Common myeloid progenitor, CD34-positive (primary cell): ENCODE measurements at places on chromosomes 5 and 9.

DNA sequence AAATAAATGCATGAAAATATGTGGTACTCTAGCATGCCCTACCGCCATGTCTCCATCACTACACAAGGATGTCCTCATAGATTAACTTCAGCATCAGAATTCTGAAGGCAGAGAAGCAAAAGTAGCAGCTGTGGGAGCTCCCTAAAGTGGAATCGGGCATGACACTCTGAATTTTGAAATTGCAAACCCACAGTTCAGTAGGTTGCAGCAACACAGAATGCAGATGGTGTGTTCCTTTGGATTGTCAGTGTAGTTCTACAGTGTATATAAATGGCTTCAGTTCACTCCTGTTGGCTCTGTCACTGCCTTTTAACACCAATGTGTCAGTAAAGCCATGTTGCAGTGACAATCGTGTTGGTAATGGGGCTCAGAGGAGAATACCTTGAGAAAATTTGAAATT, 973.6 kb upstream of the WWC1 start:
- no peak for DNase-seq

DNA sequence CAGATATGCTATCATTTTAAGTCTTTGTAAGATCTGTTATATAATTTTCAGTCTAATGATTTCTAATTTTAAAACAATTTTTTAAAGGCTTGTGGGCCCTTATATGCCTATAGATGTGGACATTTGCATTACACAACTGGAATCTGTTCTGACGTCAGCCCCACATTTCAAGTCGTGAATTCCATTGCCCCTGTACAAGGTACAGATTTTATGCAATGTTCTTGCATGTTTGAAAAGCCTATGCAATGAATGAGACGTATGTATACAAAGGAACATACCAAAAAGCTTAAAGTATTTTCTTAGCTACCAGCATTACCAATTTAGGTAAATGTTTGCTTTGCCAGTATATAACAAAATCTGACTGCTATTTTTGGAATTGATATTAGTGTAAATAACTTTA, 77.2 kb downstream of the ITGA1 start:
- no peak for DNase-seq

- DNase-seq: no peak
These were observed 53.9 kb upstream of the C9orf72 start for GRCh38 chr9:27627188-27627564.

- peak; percentile 96 for DNase-seq
These were observed 1.0 kb upstream of the NTMT1 start for GRCh38 chr9:129624947-129625346.

GRCh38 chr9:91496351-91496750, 72.7 kb upstream of the NFIL3 start:
- no peak for DNase-seq

- DNase-seq: no peak
These were observed 7.4 kb upstream of the GRK6 start for GRCh38 chr5:177419046-177419445.

DNA sequence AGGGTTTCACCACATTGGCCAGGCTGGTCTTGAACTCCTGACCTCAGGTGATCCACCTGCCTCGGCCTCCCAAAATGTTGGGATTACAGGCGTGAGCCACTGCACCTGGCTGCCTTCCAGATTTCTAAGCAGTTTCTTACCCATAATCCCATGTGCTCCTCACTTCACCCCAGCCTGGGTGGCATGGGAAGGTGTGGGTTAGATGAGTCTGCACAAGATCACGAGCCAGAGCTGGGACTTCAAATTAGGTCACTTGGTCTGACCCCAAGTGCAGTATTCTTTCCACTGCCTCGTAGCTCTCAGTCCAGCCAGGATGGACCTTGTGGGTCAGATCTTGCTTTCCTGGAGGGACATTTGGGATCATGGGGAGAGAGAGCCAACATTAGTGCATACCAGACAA, 37.5 kb upstream of the STRBP start:
- no peak for DNase-seq

DNA sequence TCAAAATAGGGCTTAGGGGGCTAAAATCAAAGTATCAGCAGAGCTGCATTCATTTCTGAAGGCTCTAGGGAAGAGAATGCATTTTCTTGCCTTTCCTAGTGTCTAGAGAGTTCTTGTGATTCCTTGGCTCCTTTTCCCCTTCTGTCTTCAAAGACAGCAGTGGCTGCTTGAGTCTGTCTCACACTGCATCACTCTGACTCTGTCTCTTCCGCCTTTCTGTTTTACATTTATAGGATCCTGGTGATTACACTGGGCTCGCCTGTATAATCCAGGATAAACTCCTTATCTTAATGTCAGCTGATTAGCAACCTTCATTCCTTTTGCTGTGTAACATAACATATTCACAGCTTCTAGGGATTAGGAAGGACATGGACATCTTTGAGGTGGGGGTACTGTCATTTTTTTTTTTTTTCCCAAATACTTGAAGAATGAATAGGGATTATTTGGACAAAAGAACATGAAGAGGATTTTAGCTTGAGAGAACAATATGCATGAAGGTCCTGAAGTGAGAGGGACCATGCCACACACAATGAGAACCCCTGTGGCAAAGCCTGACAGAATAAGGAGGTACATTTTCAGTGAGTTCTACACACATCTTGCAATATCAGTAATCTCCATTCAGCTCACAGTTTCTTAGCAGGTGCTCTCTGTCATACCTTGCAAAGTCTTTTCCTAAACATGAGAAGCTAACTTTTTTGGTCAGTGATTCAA, 267.6 kb downstream of the FAM170A start:
- no peak for DNase-seq

DNA sequence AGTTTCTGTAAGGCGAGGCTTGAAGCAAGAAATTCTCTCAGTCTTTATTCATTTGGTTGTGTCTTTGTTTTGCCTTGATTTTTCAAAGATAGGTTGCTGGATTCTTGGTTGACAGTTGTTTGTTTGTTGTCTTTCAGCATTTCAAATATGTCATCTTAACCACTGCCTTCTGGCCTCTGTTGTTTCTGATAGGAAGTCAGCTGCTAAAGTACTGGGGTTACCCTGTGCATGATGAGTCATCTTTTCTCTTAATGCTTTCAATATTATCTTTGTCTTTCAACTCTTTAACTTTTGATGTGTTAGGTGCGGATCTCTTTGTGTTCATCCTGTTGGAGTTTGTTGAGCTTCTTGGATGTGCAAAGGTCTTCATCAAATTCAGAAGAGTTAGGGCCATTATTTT, 1571.3 kb downstream of the MAT2B start:
- peak; percentile 10 for DNase-seq

DNA sequence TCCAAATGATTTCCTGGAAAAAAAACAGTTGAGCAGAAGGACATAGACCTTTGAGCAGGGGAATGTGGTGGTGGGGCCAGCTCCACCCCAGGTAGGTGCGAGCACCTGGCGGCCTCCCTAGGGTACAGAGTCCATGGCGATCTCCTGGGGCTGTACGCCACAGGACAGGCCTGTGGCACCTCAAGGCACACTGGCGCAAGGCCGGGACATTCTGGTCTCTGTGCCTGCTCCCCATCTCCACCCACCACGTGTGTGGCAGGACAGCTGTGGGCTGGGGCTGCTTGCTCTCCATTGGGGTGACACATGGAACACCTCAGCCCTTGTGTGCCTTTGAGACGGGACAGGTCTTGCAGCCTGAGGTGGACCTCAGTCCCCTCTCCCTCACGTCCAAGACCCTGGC, 25.2 kb downstream of the WNK2 start:
- DNase-seq: no peak

DNA sequence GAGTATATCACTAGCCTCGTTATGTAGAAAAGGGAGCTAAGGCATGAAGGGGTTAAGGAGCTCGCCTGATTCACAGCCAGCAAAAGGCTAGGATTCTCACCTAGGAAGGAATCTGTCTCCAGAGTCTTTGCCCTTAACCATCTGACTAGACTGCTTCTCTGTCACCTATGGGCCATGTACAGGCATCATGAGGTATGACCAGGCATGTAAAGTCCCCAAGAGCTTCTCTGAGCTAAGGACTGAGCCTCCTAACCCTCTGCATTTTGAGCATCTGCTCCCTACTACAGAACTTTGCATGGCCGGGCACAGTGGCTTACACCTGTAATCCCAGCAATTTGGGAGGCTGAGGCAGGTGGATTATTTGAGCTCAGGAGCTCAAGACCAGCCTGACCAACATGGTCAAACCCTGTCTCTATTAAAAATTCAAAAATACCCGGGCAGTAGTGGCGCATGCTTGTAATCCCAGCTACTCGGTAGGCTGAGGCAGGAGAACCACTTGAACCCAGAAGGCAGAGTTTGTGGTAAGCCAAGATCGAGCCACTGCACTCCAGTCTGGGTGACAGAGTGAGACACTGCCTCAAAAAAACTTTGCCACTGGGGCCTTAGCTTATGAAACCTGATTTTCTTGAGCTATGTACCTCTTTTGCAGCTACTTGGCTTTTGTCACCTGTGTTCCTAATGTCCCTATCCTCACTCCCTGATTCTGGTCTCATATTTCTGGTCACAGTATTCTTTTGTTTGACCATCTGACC, 33.2 kb upstream of the IL7R start:
- no peak for DNase-seq

DNA sequence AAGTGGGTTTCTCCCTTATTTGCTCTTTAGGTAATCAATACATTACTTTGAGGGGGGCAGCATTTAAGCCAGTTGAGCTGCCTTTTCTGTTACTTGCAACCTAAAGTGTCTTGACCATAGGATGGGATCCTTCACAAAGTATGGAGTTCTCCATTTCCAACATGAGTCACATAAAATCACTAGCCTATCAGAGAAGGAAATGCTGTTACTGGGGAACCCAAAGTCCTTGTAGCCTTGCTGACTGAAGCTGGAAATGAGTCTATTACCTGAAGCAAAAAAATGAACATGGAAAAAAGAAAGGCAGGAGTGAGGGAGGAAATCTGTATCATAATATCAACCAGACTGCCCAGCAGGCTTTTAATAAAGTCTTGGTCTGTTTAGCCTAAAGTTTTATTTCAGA, 42.8 kb upstream of the SLIT3 start:
- DNase-seq: no peak

GRCh38 chr5:140413230-140413629, 11.6 kb downstream of the ANKHD1 start:
- no peak for DNase-seq

- peak; percentile 34 for DNase-seq
These were observed 103.1 kb downstream of the PAM start for GRCh38 chr5:102858221-102858620.

- DNase-seq: no peak
These were observed 95.5 kb downstream of the LMX1B start for GRCh38 chr9:126709241-126709640.

DNA sequence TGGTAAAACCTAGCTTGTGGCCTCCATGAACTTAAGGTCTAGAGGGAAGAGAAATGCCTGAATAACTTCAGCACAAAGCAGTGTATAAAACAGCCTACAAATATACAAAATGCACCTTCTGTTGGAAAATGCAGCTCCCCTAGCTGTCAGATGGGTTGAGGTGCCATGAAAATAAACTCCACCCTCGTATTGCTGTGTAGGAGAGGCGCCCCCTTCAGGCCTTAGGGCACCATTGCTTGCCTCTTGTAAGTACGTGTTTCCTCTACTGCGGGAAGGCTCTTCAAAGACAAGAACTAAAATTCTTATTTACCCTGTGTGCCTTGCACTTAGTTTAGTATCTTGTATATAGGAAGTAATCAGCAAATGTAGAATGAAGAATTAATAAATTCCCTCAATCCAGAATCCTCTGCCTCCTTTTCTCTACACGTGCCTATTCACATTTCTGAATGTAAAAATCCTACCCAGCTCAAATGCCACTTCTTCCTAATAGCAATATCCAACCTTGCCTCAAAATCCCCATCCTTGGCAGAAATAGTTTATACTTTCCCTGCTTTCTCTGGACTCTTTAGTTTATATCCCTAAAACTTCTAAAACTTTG, 393.7 kb upstream of the PDE4D start:
- peak; percentile 83 for DNase-seq

DNA sequence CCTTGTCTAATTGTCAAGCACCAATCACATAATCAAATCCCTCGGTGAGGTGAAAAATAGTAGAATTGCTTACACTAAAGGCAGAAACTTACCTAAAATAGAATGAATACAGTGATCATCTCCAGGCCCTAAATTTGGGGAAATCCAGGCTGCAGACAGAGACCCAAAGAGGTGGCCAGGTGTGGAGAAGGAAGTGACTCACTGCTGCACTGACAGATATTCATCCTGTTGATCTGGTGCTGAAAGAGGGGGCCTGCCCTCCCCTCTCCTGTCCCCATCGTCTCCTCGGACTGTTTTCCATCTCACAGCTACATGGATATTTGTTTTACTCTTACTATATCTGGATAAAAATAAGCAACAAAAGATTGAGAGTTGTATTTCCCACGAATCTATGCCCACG, 15.9 kb downstream of the OR2Y1 start:
- no peak for DNase-seq

DNA sequence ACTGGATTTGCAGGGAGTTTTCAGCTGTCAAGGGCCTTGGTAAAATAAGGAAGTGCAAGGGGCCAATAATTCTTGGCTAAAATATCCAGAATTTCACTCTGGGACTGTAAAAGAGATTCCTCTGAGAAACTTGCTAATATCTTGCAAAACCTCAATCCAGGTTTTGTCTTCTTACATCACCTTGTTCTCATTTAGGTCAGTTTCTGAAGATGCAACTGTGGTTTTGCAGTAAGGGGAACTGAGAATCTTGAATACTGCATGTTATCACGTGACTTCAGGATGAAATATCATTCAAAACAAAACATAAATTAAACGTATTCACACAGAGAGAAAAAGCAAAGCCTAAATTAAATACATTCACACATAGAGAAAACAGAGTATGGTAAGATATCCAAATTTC, 35.0 kb upstream of the RIC1 start:
- DNase-seq: peak; percentile 48

- no peak for DNase-seq
These were observed 14.9 kb downstream of the DEPDC1B start for GRCh38 chr5:60685028-60685427.

GRCh38 chr9:38118862-38119438, 49.9 kb upstream of the SHB start:
- DNase-seq: peak; percentile 28

- no peak for DNase-seq
These were observed 161.4 kb upstream of the GNA14 start for GRCh38 chr9:77809552-77809951.

DNA sequence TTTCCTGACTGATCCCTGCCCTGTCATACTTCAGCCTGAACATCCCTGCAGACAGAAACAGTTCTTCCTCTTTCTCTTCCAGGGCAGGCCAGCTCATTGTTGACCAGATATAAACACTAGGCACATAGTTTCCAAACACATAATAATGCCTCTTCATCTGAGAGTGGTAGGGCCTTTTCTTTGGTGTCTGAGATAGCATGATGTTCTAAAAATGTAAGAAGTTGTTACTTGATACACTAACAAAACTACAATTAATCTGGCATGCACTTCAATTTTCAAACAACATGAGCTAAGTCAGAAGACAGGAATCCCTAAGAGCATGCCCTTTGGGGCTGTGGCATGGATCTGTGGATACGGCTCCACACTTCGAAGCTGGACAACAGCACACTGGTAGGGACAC, 246.6 kb downstream of the SPOCK1 start:
- DNase-seq: no peak

- DNase-seq: no peak
These were observed 38.2 kb downstream of the ETF1 start for GRCh38 chr5:138504799-138505198.

GRCh38 chr5:14054965-14055963, 87.9 kb upstream of the TRIO start:
- DNase-seq: no peak

- no peak for DNase-seq
These were observed 255.8 kb downstream of the ROR2 start for GRCh38 chr9:91694081-91694870.
